ENCODE measurements at places on chromosomes 3 and 15.

- DNase-seq = no peak
Measured at GRCh38 chr3:25191673-25192072, 236.4 kb upstream of the RARB start.

GRCh38 chr15:65029736-65030208, 333 bp upstream of the MTFMT start:
- DNase-seq = no peak

GRCh38 chr3:73215281-73215680, 153.8 kb downstream of the EBLN2 start:
- no peak for DNase-seq

GRCh38 chr3:62892951-62893350, 17.7 kb upstream of the CADPS start:
- DNase-seq = no peak

DNA sequence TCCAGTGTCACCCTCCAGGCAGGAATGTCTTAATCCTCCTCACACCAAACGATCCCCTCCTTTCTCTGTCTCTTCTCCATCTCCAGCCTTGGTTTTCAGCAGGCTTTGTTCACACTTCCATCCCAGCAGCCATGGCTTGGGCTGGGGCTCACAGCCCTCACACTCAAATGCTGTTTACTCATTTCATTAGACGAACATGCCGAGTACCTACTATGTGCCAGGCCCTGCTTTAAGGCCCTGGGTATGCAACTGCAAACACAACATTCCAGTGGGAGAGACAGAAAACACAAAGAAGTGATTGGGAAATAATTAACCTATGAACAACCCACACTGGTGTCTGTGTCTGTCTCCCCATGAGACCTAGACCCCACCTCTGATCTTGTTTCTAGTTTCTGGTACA, 43.9 kb downstream of the LYZL4 start:
- no peak for DNase-seq
